Foreskin keratinocyte (primary cell): ENCODE measurements at places on chromosomes 2 and 18. TPM values are rescaled to one million over a fixed set of nuclear protein-coding genes. Genes with fewer than 3 reads are reported as not detected.

The RFTN2 gene
- not detected in 2 replicates for polyA plus RNA-seq

The SLC9A4 gene
- not detected in 2 replicates for polyA plus RNA-seq

The KANSL3 gene
- 7.9 and 8.6 TPM in 2 replicates for polyA plus RNA-seq

The LYPD6B gene
- 5.8 and 8.8 TPM in 2 replicates for polyA plus RNA-seq

The GALNT5 gene
- polyA plus RNA-seq, result 2.6 and 4.4 TPM in 2 replicates

The ST8SIA3 gene
- polyA plus RNA-seq, result not detected in 2 replicates

The IL1RL2 gene
- 0.65 and 1.0 TPM in 2 replicates for polyA plus RNA-seq

The UGT1A8 gene
- polyA plus RNA-seq, result not detected in 2 replicates

The EN1 gene
- polyA plus RNA-seq, result 0.85 TPM in 1 of 2 replicates, not detected in the other

The CLK1 gene
- polyA plus RNA-seq, result 25.4 and 30.9 TPM in 2 replicates
